ENCODE measurements at places on chromosomes 7 and 10. TPM values are rescaled to one million over a fixed set of nuclear protein-coding genes. Genes with fewer than 3 reads are reported as not detected.

- peak; percentile 23 for DNase-seq
Measured at GRCh38 chr10:34815185-34816084, at the start of gene PARD3. Gene PARD3, minus strand, starts transcription at chr10:34815296. Its CDS starts 301 bp downstream, at chr10:34814995.

GRCh38 chr10:122249991-122250750 lies 20.9 kb upstream of the BTBD16 start:
- no peak for DNase-seq

The CLDN3 gene
- not detected for total RNA-seq

GRCh38 chr7:24504040-24504439 lies 69.2 kb upstream of the PALS2 start:
- DNase-seq: no peak

DNA sequence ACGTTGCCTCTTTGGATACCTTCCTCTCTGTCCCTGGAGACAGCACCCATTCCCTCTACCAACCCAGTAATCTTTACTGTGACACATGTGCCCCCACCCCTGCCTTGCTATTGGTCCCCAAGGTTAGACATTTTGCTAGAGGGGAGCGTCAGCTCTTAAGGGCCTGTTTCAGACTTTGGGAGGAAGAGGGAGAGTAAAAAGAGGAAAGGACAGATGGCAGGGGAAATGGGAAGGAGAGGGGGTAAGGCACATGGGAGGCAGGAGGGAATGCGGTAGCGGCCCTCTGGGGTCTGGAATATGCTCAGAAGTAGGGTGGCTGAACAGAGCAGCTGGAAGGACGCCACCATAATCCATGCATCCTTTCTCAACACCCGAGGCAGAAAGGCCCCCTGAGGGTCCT lies 12.2 kb downstream of the BLNK start:
- no peak for DNase-seq

DNA sequence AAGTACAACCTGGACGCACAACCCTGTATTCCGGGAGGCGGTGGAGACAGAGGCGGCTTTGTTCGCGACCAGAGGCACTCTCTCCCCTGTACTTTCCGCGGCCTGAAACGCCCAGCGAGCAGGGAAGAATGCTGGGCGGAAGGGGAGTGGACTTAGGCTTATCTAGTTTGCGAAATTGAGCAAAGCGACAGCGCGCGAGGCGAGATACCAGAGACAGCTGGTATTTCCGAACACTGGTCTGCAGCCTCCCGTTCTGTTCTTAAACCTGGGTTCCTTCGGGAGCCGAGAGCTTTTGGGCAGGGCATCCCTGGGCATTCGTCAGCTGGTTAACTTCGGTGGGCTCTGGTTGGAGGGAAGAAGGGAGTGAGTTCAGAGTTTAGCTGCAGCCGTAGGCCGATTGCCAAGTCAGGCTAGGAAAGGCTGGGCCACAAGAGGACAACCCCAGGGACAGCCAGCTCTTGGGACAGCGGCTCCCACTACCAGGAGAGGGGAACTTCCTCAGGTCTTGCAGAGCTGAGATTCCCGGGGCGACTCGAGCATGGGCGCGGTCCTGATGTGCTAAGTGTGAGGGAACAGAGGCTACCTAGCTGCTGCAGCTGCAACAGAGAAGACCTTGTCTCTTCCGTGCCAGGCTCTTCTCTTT lies 3.9 kb downstream of the HMX3 start:
- peak; percentile 15 for DNase-seq

- DNase-seq: no peak
Measured at GRCh38 chr10:58254644-58255043, 13.1 kb downstream of the IPMK start.

The AGR3 gene
- not detected for total RNA-seq

DNA sequence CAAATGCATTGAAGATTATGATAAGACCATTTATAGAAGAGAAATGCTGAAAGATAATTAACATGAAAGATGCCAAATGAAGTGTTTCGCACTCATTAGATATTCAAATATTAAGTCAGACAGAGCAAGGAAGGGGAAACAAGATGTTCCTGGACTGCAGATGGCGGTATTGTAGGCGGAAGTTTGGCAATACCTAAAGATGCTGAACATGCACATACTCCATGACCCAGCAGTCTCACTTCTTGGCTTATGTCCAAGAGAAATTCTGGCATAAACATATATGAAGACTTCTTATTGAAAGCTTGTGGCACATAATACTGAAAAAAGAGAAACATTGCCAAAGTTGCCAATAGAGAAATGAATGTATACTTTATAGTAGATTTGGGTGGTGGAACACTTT lies 325.4 kb upstream of the SEMA3C start:
- DNase-seq: no peak

The C10orf53 gene
- not detected for total RNA-seq

GRCh38 chr10:110657973-110658691 lies 14.0 kb downstream of the RBM20 start:
- DNase-seq: no peak

The PLCE1 gene
- total RNA-seq: not detected

The GPR85 gene
- total RNA-seq: not detected

The TSPAN13 gene
- total RNA-seq: 0.47 TPM

All from activated CD8-positive, alpha-beta T cell treated with anti-CD3 and anti-CD28 coated beads for 36 hours (primary cell).